ENCODE measurements at places on chromosomes 4 and X. TPM values are rescaled to one million over a fixed set of nuclear protein-coding genes. Genes with fewer than 3 reads are reported as not detected.

- peak; percentile 81 for DNase-seq
Measured at GRCh38 chr4:108155373-108155772, 13.4 kb downstream of the LEF1 start.

- DNase-seq = no peak
Measured at GRCh38 chr4:185370268-185370949, 25.3 kb downstream of the LRP2BP start.

DNA sequence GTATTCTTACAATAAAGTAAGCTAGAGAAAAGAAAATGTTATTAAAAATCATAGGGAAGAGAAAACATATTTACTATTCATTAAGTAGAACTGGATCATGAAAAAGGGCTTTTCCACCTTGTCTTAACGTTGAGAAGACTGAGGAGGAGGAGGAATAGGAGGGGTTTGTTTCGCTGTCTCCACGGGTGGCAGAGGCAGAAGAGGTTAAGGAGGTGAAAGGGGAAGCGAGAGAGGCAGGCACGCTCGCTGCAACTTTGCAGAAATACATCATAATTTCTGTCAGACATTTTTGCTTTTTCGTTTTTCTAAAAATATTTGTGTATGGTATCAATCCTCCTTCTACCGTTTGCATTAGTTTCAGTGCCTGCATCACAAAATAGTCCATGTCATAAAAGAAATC is 2375.1 kb upstream of the AGA start:
- DNase-seq = peak; percentile 6

GRCh38 chrX:17692709-17693346 is 44.5 kb upstream of the SCML1 start:
- peak; percentile 55 for DNase-seq

- DNase-seq = no peak
Measured at GRCh38 chr4:164087733-164088132, 593.2 kb downstream of the TMA16 start.

- DNase-seq = no peak
Measured at GRCh38 chr4:62344915-62345314, 1144.8 kb downstream of the ADGRL3 start.

GRCh38 chrX:97065066-97065465 is 181.4 kb downstream of the RPA4 start:
- DNase-seq = no peak

The MPC1L gene
- not detected for total RNA-seq

All from GM23338 (cell line).